Fibroblast of lung (primary cell): ENCODE measurements at places on chromosomes 3 and 15. TPM values are rescaled to one million over a fixed set of nuclear protein-coding genes. Genes with fewer than 3 reads are reported as not detected.

DNA sequence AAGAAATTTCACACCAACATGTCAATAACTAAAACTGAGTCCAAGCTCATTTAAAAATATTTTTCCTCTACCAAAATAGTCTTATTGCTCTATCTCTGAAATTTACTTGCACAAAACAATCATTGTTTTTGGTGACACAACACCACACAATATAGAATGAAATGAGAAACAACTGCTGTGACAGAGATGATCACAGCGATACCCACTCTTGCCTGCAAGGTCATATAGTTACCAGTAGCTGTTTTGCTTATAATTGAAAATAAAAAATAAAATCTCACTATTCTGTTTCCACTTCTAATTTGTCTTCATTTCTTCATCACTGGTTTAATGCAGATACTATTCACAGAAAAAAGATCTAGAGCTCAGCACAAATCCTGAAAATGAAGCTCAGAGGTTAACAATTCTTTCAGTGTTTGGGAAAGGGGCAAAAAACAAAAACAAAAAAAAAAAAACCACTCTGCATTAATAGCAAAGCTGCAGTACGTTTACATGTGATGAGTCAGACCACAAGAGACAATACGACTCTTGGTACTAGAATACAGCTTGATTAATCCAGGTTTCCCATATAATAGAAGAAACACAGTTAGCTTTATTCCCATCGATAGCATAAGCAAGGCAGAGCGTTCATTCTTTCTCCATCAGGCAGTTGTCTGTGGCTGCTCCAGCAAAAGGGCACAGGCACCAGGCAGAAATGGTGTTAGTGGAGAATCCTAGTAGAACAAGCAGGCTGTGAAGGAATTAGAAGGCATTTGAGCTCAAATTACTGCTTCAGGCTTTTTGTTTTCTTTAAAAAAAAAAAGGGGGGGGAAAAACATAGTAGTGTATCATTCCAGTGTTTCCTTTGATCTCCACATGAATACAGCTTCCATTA, 773 bp downstream of the ANKRD28 start:
- H3K4me3 ChIP-seq = peak overlapping the region; percentile 60
- H3K4me1 ChIP-seq = peaks cover 2% of the 10 kb centered on the region
- H3K36me3 ChIP-seq = peaks cover 2% of the 10 kb centered on the region
- peak; percentile 84 for DNase-seq

DNA sequence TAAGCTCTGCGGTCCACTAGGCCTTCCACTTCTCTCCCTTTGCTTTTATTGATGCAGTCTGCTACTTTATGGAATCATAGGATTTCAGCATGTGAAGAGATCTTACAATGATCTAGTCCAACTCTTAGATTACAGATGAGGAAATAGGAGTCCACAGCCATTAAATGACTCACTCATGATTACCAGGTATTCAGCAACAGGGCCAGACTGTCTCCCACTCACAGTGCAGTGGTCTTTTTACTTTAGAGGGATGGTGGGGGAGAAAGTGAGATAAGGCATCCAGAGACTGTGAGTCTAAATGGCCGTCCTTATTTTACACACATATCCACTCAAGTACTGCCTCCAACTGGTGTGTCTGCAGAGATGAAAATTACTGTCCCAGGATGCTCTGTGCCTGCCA, 88.5 kb upstream of the SKOR1 start:
- H3K27ac ChIP-seq = no peak overlapping the region
- H3K27me3 ChIP-seq = no peaks in the 10 kb centered on the region
- H3K36me3 ChIP-seq = no peaks in the 10 kb centered on the region

The CALML4 gene
- 1.0 and 1.8 TPM in 2 replicates for total RNA-seq

The RASL12 gene
- 49.3 and 50.5 TPM in 2 replicates for total RNA-seq

GRCh38 chr15:88655800-88656488, 17.1 kb downstream of the ISG20 start:
- H3K36me3 ChIP-seq = no peaks in the 10 kb centered on the region
- H3K27me3 ChIP-seq = no peaks in the 10 kb centered on the region
- no peaks in the 10 kb centered on the region for H3K4me1 ChIP-seq
- no peak overlapping the region for H3K4me3 ChIP-seq
- no peak for DNase-seq
- no peak overlapping the region for H3K27ac ChIP-seq

DNA sequence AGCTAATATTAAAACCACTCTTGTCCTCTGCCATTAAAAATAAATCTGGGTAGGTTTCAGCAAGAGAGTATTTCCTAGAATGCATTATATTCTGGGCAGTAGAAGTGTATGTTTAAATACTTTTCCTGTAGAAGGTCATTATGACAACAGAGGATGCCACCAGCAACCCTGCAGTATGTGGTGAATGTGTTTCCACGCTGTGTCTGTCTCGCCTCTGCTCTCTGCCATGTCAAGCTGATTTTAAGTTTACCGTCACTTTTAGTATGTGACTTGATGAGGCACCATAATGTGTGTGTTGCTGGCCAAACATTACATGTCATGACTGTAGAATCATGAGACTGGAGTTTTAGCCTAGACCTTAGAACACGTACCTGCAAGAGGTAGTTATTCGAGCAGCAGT, 211.2 kb downstream of the LPP start:
- peaks cover 3% of the 10 kb centered on the region for H3K4me1 ChIP-seq
- no peaks in the 10 kb centered on the region for H3K27me3 ChIP-seq
- no peaks in the 10 kb centered on the region for H3K36me3 ChIP-seq

GRCh38 chr15:101669744-101670143, 17.6 kb upstream of the TM2D3 start:
- peak; percentile 51 for DNase-seq
- H3K4me1 ChIP-seq = no peaks in the 10 kb centered on the region
- peaks cover 3% of the 10 kb centered on the region for H3K36me3 ChIP-seq
- H3K4me3 ChIP-seq = no peak overlapping the region
- H3K27me3 ChIP-seq = no peaks in the 10 kb centered on the region
- no peak overlapping the region for H3K27ac ChIP-seq

GRCh38 chr3:41893977-41894376, 67.9 kb downstream of the ULK4 start:
- H3K27me3 ChIP-seq = no peaks in the 10 kb centered on the region
- H3K36me3 ChIP-seq = no peaks in the 10 kb centered on the region
- peak; percentile 75 for DNase-seq
- H3K27ac ChIP-seq = no peak overlapping the region
- no peak overlapping the region for H3K4me3 ChIP-seq

The ANKRD34C gene
- not detected in 2 replicates for total RNA-seq

The ACAN gene
- under 0.01 TPM in 2 replicates for total RNA-seq

The SLC28A1 gene
- not detected in 2 replicates for total RNA-seq

DNA sequence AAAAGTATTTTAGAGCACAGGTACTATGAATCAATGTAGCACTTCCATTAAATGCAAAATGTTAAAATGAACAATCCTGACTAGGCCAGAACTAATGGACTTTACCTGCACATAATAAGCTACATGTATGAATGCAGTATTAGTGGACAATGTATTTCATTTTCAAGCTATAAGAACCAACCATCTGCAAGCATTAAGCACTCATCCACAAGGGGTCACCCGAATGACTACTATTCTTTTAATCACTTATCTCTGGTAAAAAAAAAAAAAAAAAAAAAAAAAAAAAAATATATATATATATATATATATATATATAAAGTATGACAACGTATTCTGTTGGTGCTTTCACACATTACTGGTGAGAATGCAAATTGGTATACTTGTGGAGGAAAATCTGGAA, 7.2 kb downstream of the HERC1 start:
- H3K27ac ChIP-seq = no peak overlapping the region
- H3K27me3 ChIP-seq = no peaks in the 10 kb centered on the region
- peak; percentile 58 for DNase-seq

The CHRFAM7A gene
- total RNA-seq = 0.26 and 0.66 TPM in 2 replicates

DNA sequence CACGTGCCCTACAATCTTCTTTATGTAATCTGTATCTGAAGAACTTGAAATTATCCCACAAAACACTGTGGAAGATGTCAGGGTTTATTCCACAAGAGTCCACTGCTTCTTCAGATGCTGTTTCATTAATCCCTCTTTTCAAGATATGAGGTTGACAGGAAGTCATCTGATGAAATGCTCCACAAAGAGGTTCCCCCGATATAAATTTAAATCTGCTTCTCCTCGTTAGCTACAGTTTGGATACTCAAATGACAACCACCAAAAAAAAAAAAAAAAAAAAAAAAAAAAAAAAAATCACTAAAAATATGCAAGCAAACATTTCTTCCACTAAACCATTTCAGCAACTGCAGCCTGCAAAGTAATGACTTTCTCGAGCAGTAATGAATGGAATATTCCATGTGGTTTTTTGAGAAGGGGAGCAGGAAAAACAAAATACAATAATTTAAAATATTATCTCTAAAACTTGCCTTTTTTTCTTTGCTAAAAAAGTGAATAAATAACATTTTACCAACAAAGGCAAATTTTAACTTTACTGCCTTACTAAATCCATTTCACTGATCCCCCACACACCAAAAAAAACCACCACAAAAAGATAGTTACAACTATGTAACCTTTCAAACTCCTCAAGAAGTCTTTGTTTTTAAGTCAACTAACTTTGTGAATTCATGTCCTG, 37.8 kb downstream of the DLG1 start:
- DNase-seq = no peak
- no peak overlapping the region for H3K27ac ChIP-seq
- H3K27me3 ChIP-seq = no peaks in the 10 kb centered on the region
- H3K4me1 ChIP-seq = no peaks in the 10 kb centered on the region
- H3K4me3 ChIP-seq = no peak overlapping the region
